Activated naive CD4-positive, alpha-beta T cell (primary cell): ENCODE measurements at places on chromosomes 1 and 21.

- DNase-seq, result no peak
Observed at GRCh38 chr1:193338194-193338593, 151.8 kb upstream of the B3GALT2 start.

GRCh38 chr1:204837440-204838084, 33.1 kb upstream of the NFASC start:
- DNase-seq, result no peak

- DNase-seq, result no peak
Observed at GRCh38 chr1:214838351-214838750, 235.4 kb downstream of the CENPF start.

- peak; percentile 82 for DNase-seq
Observed at GRCh38 chr21:33491373-33492102, at the start of gene DNAJC28. DNAJC28 (minus strand) TSS chr21:33491716; CDS start chr21:33489393, 2,323 bp downstream.

DNA sequence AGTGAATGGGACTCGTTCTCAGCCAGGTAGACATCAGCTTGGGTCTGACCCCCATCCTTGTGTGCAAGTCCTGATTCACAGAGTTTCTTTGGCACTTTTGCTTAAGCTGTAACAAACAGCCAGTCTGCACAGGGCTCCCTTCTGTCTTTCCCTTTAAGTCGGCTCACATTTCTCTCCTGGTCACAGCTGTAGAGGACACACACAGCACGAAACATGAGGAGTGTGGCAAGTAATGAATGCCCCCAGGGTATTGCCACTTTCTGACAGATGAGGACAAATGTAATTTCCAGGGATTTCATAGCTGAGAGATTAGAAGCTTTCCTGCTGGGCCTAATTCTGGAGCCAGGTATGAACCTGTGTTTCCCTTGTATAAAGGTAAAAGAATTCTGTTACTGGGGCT, 423.5 kb downstream of the KIF26B start:
- DNase-seq, result no peak

DNA sequence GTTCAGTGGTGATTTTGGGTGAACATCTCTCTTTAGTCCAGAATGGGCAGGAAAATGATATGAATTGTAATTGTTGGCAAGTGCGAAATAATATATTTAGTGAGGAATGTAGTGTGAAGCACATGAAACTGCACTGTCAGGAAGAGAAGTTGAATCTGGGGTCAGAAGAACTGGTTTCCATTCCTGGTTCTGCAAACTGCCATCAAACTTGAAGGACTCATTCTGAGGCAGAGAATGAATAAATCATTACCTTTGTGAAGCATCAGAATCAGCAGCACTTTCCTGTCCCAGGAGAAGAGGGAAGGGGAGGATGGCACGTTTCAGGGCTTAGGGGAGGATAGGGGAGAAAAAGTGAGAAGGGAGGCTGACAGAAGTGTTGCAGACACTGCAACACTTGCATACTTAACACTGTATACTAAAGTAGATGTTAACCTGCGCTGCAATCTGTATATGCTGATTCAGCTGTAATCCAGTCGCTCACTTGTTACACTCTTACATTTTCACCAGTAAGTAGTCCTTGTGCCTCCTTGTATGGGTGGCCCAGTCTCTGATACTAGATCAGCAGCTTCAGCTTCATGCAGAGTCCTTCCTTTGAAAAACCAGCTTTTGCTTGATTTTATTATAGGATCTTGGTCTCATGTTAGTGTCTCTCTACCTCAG, 10.5 kb upstream of the RPTN start:
- no peak for DNase-seq
